ENCODE measurements at places on chromosomes 6 and 20.
A peak's percentile ranks its signal among the peaks of the same experiment; 100 is the strongest.

DNA sequence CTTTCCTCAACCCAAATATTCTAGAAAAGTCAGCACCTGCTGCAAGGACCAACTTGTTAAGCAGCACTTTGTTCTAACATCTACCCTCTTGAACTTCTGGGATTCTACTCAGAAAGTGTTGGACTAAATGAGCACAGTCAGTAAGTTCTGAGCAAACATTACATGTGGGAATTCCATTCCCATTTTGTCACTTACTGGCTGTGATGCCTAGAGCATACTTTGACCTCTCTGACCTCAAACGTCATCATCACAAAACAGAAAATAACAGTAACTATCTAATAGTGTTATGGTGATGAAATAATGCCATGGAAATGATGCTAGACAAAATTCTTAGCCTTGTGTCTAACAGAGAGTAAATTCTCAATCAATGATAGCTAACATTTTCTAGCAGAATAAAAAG lies 829.4 kb downstream of the EPHA7 start:
- no peak for DNase-seq

- DNase-seq: no peak
Observed at GRCh38 chr6:2626401-2626800, 124.3 kb downstream of the MYLK4 start.

- no peak for DNase-seq
Observed at GRCh38 chr6:10603219-10603618, 82.1 kb downstream of the GCNT2 start.

DNA sequence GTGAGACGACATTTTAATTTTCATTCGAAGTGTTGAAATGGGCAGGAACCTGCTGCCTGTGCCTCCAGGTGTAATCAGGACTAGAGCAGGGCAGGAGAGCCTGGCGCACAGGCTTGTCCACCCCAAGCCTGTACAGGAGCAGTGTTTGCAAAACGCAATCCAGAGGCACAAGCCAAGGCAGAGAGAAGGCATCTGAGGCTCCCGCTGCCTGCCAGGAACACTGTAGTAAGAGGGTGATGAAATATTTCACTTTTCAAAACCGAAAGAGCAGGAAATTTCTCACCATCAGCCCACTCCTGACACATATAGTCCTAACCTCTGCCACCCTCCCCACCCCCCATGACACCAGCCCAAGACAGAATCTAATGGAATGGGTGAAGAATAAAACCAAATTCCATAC lies 132.5 kb downstream of the RTN4IP1 start:
- DNase-seq: no peak

GRCh38 chr6:50461696-50462095 lies 251.6 kb upstream of the TFAP2D start:
- DNase-seq: no peak

GRCh38 chr6:121657972-121658371 lies 222.5 kb downstream of the GJA1 start:
- no peak for DNase-seq

GRCh38 chr6:33592595-33593413 lies 12.7 kb upstream of the BAK1 start:
- DNase-seq: peak; percentile 28

DNA sequence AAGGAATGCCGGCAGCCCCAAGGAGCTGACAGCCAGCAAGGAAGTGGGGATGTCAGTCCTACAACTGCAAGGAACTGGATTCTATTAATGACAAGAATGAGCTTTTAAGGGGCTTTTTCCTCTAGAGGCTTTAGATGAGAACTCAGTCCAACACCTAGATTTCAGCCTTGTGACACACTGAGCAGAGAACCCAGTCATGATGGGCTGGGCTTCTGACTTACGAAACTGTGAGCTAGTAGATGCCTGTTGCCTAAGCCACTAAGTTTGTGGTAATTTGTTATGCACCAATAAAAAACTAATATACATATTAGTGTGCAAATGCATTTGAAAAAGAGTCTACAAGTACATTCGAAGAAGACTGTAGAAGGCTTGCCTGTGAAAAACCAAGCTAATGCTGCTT lies 263.3 kb downstream of the SOX4 start:
- no peak for DNase-seq

GRCh38 chr6:39321761-39322160 lies 741 bp downstream of the KCNK16 start:
- no peak for DNase-seq

DNA sequence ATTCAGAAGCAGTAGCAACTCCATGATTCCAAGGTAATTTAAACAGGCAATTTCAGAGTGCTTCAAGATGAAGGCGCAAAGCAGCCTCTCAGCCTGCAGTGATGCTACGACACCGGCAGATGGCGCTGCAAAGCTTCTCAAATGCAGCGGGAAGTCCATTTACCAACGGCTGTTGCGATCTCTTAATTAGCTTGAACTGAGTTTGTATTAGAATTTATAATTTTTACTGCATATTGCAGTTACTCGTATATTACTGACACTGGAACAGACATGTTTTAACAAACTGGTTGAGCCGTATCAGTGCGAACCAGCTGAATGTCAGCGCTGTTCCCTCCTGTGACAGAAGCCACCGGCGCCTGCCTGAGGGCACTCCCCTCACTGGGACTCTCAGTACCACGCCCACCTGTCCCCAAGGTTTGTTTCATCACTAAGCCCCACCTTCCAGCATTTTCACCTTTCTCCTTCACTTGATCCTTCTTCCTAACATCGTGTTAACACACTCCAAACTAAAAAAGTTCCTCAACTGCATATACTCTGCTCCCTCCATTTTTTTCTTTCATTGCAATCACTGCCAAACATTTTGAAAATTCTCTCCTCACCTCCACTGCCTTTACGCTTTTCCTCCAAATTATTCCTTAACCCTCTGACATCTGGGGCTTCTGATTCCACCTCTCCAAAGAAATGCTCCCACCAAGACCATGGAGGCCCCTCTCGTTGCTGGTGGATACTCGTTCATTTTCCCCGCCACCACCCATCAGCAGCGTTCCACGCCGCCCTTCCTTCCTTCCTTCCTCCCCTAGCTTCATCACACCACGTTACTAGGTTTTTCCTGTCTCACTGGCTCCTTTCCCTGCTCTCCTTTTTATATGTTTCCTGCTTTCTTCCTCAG lies 14.5 kb downstream of the GNL1 start:
- DNase-seq: no peak

- DNase-seq: peak; percentile 72
Observed at GRCh38 chr6:32940656-32941213, at the start of gene HLA-DMB. TSS of gene HLA-DMB (minus strand) at chr6:32941028. CDS start at chr6:32940807, 221 bp downstream.

GRCh38 chr20:62235001-62235776 lies 3.1 kb upstream of the OSBPL2 start:
- DNase-seq: no peak

DNA sequence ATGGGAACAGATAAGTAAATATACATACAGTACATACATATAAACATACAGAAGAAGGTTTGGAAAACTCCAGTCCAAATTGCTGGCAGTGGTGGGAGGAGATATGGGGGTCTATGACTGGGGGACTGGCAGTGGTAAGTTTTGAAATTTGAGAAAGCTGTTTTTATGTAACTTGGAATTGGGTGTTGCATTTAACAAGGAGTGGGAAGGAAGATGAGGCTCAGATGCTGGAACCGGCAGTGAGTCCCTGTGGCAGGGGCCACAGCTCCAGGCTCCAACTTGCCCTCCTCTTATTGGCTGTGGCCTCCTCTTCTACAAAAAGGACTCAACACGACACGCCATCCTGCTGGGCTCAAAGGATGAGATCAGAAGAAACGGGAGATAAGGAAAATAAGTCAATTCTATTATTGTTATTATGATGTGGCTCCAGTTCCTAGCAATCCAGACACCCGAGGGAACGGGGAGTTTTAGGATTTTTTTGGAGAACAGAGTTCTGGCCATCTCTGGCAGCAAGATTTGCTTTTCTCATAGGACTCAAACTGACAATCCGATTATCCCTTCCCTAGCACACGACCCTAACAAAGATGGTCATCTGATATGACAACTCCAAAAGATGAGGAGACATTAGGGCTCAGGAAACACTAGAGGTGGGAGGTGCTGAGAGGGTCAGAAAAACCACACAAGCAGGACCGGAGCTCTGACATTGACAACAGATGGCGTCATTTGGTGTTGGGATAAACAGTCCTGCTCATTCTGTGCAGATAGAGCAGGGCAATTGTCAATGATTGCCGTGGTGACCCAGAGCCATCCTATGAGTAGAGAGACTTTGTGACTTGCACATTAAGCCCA lies 6.0 kb upstream of the TGM2 start:
- DNase-seq: no peak

- peak; percentile 14 for DNase-seq
Observed at GRCh38 chr6:22251348-22251747, 45.5 kb downstream of the PRL start.

- no peak for DNase-seq
Observed at GRCh38 chr6:24428615-24429014, 25.9 kb downstream of the MRS2 start.

GRCh38 chr6:43247114-43247999 lies 4.1 kb downstream of the TTBK1 start:
- no peak for DNase-seq

- no peak for DNase-seq
Observed at GRCh38 chr20:16712511-16712947, 17.3 kb upstream of the SNRPB2 start.

DNA sequence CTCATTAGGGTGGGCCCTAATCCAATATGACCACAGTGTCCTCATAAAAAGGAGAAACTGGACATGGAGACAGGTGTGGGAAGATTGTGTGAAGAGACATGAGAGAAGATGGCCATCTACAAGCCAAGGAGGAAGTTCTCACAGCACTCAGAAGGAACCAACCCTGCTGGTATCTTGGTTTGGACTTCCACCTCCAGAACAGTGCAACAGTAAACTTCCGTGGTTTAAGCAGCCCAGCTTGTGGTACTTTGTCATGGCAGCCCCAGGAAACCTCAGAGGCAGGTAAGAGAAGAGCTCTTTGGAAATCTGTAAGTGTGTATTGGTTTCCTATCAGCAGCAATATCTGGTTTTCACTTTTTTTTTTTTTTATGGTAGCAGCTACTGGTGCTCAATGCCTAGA lies 16.5 kb upstream of the CNKSR3 start:
- no peak for DNase-seq

- DNase-seq: no peak
Observed at GRCh38 chr6:157116426-157116825, 206.9 kb downstream of the TMEM242 start.

DNA sequence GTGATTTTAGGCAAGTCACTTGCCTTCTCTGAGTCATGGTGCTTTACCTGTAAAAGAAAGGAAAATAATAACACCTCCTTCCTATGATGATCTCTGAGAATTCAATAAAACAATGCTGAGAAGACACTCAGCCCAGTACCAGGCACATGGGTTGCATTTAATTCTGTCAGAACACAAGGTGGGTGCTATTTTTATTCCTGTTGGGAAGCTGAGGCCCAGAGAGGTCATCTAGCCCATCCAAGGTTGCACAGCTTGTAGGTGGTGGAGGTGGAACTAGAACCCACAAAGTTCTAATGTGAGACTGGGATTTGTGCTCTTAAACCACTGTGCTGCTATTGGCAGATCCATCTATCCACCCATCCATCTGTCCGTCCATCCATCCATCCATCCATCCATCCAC lies 39.6 kb upstream of the PTGIS start:
- no peak for DNase-seq

- no peak for DNase-seq
Observed at GRCh38 chr20:2967841-2968240, 75.6 kb upstream of the GNRH2 start.

DNA sequence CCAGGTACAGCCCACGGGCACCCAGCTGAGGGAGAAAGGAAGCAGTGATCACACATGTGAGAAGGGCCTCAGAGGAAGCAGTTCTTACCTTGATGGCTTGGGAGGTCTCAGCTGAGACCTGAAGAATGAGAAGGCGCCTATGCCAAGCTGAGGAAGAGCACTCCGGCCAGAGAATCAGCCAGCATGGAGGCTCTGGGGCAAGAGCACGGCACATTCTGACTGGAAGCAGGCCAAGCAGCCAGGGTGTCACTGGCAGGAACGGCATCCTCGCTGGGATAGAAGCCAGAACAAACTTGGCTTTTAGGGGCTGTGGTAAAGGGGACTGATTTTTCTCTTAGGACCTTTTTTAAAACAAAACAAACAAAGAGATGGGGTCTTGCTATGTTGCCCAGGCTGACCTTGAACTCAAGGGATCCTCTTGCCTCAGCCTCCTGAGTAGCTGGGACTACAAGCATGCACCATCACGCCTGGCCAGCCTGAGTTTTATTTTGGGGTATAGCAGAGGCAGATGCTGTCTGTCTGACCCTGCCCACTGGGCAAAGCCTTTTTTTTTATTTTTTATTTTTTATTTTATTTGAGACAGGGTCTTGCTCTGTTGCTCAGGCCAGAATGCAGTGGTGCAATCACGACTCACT lies 17.6 kb downstream of the GHRH start:
- DNase-seq: no peak

DNA sequence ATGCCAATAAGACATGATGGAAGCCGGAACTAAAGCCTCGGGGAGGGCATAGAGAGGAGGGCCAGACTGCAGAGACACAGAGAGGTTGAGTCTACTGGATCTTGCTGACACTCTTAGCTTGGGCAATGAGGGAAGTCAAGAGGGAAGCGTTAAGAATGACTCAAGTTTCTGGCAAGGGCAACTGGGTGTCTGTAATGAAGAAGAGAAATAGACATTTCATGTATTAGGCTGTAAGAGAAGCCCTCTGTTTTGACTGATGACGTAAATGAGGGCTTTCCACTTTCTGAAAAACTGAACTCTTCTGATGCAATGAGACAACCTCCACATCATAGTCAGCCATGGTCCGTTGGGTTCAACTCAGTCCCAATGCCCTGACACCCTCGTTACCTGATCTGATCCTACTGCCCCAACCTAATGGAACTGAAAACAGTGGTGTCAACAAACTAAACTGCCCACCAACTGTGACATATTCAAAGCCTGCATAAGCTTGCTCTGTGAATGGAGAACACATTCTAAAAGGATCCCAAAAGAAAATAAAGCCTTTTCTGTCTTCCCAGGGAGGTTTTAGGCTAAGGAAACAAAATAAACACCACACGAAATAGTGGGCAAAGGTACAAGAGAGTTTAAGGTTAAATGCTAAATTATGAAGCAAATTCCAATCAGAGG lies 45.8 kb upstream of the PNRC1 start:
- DNase-seq: no peak

DNA sequence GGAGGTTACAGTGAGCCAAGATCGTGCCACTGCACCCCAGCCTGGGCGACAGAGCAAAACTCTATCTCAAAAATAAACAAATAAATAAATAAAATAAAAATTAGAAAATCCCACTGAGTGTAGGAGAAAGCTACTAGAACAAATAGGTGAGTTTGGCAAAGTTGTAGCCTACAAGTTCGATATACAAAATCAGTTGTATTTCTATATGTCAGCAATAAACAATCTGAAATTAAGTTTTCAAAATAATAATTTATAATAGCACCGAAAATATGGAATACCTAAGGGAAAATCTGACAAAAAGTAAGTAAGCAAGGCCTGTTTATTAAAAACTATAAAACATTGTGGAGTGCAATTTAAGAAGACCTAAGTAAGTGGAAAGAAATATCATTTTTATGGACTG lies 5.1 kb upstream of the DEFB118 start:
- DNase-seq: no peak

DNA sequence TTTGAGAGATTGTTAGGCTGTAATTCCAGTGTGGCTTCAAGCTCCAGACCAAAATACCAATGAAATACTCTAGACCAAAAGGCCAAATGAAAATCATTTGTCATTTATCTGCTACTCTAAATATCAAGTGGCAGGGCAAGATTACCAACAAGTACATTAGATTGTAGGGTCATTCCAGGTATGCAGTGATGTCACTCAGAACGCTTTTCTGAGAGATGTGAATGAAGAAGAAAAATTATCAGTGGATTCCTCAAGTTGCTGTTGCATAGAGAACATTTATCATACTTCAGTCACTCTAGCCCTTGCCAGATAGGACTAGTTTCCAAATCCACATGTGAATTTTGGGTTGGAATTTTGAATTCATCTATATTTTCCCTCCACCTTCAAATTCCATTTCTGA lies 65.0 kb downstream of the ZFAND3 start:
- no peak for DNase-seq
